ENCODE measurements at places on chromosomes 5 and 9. TPM values are rescaled to one million over a fixed set of nuclear protein-coding genes. Genes with fewer than 3 reads are reported as not detected.

The TAS2R1 gene
- not detected for total RNA-seq

The GFI1B gene
- total RNA-seq = not detected

The NIPAL4 gene
- total RNA-seq = 6.0 TPM

The VCP gene
- total RNA-seq = 237 TPM

The DOCK2 gene
- 11.1 TPM for total RNA-seq

All from tracheal epithelial cell (primary cell).